Foreskin fibroblast (primary cell): ENCODE measurements at places on chromosomes 3 and 15.

- no peak for DNase-seq
Measured at GRCh38 chr3:54831112-54831511, 96.7 kb downstream of the LRTM1 start.

DNA sequence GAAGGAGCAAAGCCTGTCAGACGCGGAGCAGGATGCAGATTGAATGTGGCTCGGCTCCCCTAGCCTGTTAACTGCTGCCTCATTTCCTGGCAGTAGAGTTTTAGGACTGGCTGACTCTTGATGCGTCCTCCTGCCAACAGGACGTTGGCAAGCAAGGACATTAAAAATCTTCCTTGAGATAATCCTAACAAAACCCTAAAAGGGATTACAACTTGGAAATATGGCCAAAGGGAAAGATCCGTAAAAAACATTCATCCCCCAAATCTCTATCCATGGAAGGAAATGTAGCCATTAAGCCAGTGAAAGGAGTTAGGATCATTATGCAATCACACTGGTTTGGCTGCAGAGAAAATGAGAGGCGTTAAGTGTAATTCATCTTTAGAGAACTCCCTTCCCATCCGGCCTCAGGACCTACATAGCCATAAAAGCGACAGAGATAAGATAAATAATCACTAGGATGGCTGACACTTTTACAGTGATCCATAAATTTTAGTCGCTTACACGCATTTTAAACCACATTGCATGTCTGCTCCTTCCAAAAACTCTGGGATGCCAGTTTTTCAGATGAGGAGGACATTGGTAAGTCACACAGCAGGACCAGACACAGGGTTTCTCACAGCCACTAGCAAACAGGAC, 44.5 kb upstream of the C3orf80 start:
- peak; percentile 68 for DNase-seq

DNA sequence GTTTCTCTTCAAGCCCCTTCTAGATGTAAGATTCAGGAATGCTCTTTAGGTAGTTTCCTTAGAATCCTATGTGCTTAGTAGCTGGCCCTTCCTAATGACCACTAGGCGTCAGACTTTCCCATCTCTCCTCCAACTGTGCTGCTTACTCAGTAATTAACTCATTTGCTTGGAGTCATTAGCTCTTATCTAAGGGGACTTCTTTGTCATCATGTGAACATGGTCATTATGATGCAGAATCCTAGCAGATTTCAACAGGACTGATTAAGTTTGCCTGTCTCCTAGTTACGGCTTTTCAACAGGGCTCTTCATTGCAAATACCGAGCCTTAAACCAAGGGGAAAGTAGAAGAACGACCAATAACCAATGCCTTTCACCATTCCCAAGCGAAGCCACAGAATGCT, 46.4 kb downstream of the GJD2 start:
- peak; percentile 76 for DNase-seq

GRCh38 chr3:123668906-123669305, 84.1 kb upstream of the HACD2 start:
- DNase-seq, result no peak

DNA sequence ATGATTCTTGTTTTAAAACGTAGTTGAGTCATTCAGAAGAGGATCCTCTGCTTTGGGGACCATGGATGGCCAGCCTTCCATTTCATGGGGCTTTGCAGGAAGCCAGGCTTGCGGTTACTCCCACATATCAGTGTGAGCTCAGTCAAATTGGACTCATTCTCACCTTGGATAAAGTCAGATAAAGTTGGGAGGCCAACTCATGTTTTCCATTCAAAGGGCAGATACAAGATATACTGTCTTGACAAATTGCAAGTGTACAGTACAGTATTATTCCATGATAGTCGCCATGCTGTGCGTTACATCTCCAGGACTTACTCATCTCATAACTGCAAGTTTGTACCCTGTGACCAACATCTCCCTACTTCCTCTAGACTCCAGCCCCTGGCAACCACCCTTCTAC, 25.5 kb upstream of the B3GNT5 start:
- no peak for DNase-seq
